ENCODE measurements at places on chromosomes 3 and 15. TPM values are rescaled to one million over a fixed set of nuclear protein-coding genes. Genes with fewer than 3 reads are reported as not detected.

DNA sequence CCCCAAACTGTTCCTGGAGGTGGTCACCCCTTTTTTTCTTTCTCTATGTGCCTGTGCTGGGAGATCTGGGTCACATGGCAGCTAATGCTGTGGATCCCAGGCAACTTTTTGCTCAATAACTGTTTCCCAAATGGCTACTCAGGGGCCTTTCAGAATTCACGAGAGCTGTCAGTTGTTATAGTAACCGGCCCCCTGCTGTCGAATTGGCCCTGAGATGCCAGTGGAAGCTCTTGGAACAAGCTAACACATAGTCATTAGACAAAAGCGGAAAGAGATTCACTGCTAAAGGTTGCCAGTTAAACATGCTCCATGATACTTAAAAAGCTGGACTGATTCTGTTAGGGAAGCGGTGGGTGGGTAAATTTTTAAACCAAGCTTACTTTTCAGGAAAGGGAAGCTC is 144.1 kb downstream of the FEZF2 start:
- peak; percentile 62 for DNase-seq

DNA sequence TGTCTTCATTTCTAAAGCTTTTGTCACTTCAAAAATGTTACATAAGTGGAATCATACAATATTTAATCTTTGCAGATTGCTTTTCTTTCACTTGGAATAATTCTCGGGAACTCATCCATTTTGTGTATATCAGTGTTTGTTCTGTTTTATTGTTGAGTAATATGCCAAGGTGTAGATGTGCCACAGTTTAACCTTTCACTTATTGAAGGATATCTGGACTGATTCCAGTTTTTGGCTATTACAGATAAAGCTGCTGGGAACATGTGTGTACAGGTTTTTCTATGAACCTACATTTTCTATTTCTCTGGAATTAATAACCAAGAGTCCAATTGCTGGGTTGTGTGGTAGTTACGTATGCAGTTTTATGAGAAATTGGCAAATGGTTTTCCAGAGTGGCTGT is 334.9 kb downstream of the PTPRG start:
- DNase-seq: no peak

- DNase-seq: peak; percentile 56
Observed at GRCh38 chr3:182979674-182980191, 605 bp downstream of the DCUN1D1 start.

DNA sequence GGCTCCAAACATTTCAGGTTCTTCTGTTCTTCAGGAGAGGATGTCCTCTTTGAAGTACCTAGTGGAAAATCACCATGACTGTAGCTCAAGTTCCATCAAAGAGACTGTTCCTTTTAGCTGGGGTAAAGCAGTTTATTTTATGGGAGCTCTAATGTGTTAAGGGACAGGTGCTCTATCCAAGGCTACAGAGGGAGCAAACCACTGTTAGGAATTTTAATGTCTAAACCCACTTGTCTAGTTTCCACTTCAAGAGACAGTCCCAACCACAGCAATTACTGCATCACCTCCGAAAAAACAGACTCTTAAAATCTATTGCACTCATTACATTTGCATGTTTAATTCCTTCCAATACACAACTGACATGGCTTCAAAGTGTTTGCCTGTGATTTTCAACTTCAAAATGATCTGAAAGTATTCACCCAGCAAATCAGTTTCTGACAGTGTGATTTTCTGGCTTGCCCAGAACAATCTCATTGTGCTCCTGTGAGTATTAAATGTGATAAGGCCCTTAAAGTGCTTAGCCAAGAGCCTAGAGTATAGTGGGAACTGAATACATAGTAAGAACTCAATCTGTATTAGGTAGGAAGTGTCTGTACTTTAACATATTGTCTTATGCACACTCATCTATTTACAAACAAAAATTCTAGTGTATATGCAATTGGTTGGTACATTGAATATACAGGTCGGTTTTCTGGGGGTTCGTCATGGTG is 266.5 kb upstream of the CCDC54 start:
- no peak for DNase-seq

GRCh38 chr3:171346019-171346418 is 114.2 kb downstream of the TNIK start:
- no peak for DNase-seq

DNA sequence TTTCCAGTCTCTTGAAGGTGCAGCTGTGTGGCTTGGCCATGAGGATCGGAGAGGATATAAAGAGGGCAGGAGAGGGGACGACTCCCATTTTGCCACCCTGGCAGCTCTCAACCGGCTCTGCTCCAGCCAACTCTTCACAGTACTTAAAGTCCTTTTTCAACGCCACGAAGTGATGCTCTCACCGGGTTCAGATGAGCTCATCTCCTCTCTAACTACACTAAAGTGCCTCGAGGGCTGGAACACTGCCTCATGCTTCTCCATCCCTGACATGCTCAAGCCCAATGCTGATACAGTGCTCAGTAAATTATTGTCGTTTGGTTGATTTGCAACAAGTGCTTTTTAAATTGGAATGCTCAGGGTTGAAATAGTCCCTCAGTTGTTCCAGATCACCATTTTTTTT is 97.8 kb downstream of the GTPBP8 start:
- DNase-seq: no peak

DNA sequence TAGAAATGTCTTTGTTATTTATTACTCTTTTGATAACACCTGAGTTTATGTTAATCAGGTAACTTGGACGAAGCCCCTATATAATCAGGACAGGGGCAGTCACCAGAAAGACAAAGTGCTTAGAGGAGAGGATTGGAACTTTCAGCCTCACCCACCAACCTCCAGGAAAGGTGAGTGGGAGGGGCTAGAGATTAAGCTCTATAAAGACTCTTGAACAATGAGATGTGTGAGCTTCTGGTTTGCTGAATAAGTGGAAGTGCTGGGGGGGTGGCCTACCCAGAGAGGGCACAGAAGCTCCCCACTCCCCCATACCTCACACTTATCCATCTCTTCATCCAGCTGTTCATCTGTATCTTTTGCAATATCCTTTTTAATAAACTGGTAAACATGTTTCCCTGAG is 73.9 kb downstream of the TTBK2 start:
- DNase-seq: no peak

DNA sequence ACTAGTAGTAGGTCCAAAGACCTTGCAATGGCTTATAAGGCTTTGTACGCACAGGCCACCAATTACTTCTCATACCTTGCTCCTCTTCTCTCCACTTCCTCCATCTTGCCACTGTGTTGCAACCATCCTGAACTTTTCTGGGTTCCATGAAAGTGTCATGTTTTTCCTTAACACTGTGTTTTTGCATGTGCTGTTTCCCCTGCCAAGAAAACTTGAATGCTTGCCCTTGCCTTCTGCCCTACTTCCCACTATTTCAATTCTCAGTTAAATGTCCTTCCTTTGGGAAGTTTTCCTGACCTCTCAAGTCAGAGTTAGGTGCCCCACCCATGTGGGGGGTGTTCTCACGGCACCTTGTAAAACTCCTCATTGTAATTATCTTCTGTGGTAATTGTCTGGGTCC is 182.8 kb downstream of the THRB start:
- no peak for DNase-seq

DNA sequence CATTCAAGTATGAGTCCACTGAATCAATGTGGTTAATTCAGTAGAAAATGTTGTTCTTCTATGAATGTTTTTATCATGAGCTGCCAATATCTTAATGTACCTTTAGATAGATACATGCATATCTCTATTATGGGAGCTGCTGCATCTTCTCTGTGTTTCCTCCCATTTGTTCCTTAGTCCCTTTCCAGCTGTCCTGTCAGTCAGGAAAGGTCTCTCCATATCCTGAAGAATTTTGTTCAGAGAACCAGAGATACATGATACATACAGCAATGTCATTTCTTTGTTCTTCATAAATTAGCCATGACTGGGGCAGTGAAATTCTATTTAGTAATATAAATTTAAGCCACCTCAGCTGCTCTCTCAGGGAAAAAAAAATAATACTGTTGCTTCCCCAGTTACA is 103.7 kb downstream of the P3H2 start:
- no peak for DNase-seq

DNA sequence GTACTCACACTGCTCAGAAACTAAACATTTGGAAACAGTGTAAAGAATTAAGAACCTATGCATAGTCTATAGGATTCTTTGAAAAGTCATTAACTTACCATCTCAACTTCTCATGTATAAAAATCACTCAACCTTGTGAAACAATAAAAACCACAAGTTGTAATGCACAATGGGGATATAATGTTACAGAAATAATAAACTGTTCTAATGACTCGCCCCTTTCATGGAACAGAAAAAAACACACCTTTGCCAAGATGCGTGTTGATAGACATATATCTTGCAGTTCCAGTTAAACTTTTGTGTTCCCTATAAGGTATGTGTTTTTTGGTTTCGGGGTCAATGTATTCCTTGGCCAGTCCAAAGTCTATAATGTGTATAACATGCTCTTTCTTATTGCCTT is 50.8 kb upstream of the PPIB start:
- no peak for DNase-seq

- DNase-seq: peak; percentile 95
Observed at GRCh38 chr15:74889883-74890664, at the start of gene MPI. Gene MPI (plus strand): TSS chr15:74890042. CDS start chr15:74890074, 32 bp downstream.

DNA sequence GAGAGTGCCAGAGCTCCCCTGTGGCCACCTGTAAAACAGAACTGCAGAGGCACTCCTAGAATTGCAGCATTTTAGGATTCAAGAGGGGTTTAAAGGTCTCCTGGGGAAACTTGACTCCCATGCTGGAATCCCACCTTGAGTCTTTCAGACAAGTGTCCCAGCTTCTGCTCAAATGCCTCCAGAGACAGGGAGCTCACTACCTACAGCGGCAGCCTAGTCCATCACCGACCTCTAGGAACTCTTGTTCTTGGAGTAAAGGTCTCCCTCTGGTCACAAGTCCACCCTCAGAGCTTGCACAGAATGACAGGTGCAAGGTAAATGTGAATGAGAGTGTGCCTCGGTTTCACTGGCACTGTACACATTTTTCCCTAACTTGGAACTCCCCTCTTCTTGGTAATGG is 72.0 kb downstream of the NUP210 start:
- DNase-seq: no peak

DNA sequence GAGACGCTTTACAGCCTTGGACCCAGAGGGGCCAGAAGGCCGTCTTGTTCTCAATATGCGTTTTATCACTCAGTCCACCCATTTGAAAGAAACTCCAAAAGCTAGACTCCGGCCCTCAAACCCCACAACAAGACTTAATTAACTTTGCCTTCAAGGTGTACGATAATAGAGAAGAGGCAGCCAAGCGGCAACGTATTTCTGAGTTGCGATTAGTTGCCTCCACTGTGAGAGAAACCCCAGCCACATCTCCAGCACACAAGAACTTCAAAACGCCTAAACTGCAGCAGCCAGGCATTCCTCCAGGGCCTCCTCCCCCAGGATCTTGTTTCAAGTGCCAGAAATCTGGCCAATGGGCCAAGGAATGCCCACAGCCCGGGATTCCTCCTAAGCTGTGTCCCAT is 17.4 kb upstream of the INO80 start:
- DNase-seq: no peak

GRCh38 chr3:25007974-25008658 is 419.9 kb upstream of the RARB start:
- DNase-seq: no peak

GRCh38 chr3:30161375-30161774 is 445.0 kb upstream of the TGFBR2 start:
- DNase-seq: no peak

DNA sequence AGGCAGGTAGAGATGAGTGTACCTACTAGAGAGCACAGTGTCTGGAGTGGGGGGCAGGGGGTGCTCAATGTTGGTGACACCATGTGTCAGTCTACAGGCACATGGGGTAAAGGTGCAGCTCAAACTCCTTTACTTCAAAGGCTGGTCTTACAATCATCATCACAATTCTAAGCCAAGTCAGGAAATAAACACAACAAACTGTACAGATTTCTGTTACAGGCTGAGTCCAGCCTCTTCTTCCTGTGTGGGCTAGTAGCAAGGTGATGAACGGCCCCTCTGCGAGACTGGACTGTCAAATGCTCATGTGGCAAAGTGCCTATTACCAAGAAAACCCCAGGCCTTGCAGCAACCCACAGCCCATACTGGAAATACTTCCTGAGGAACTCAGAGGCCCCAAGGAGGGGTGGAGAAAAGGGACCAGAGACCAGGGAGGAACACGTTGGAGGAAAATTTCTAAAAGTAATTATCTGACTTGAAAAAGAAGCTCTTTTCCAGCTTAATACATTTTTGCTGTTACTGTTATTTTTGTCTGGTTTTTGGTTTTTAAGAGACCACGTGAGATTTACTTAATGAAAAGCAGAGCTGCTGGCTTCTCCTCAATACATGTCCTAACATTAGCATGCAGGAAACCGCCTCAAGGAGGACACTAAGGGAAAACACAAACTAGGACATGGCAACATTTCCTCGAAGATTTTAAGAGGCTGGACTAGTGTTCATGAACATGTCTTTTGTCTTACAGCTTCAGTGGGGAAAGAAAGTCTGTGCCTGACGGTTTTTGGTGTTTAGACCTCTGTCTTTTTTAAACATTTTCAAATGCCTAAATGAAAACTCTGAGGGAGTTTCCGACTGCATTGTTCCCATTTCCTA is 29.5 kb downstream of the TBC1D2B start:
- DNase-seq: peak; percentile 62

DNA sequence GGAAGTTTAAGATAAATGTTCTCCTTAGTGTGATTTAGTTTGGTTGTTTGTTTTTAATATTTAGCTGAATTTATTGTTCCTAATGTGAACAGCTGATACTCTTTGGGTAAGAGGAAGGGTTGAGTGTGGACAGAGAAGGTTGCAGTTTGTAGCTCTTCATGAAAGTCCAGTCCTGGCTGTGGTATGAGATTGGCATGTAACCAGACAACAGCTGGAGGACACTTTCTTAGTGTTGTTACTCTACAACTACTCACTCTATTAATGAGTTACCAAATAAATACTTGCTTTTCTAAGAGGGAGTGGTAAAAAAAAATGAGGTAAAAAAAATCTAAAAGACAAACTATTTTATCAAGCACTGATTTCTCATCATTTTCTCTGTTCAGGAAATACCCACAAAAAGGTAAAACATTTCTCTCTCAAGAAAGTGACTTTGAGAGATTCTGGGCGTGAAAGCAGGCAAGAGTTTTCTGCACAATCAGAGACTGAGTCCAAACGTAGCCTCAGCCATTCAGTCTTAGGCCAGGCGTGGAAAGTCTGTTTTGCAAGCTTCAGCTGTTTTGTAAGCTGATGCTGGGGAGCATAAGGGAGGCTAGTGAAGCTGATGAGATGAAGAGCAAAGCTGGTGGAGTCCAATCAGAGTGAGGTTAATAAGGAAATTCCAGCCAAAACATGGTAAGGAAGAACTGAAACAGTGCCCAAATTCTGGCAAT is 138.5 kb upstream of the ARPP21 start:
- no peak for DNase-seq

- no peak for DNase-seq
Observed at GRCh38 chr3:63207066-63207590, 71.0 kb upstream of the SYNPR start.

Gene ZIC4
- total RNA-seq: 12.2 TPM

Gene C3orf85
- total RNA-seq: not detected

Gene TP63
- 3.9 TPM for total RNA-seq

Gene GCNT3
- total RNA-seq: 0.22 TPM

Gene FEZF2
- 0.61 TPM for total RNA-seq

Gene CYP1A2
- total RNA-seq: not detected

Gene TNIK
- 96.9 TPM for total RNA-seq

Gene ISLR
- total RNA-seq: 80.7 TPM

Gene SGO1
- 5.5 TPM for total RNA-seq

Gene BLM
- 8.3 TPM for total RNA-seq

Gene PLCH1
- 10.2 TPM for total RNA-seq

Gene KCNMB2
- total RNA-seq: 22.9 TPM

All from spinal cord (tissue), 10 donors.